ENCODE measurements at places on chromosomes 4 and X. TPM values are rescaled to one million over a fixed set of nuclear protein-coding genes. Genes with fewer than 3 reads are reported as not detected.

GRCh38 chr4:81954271-81954670 is 419.5 kb downstream of the HNRNPD start:
- H3K4me3 ChIP-seq: no peak overlapping the region
- H3K27ac ChIP-seq: no peak overlapping the region
- DNase-seq: no peak
- H3K4me1 ChIP-seq: no peaks in the 10 kb centered on the region
- no peaks in the 10 kb centered on the region for H3K27me3 ChIP-seq
- no peaks in the 10 kb centered on the region for H3K36me3 ChIP-seq

- H3K4me1 ChIP-seq: no peaks in the 10 kb centered on the region
- DNase-seq: no peak
- H3K27me3 ChIP-seq: peaks cover 8% of the 10 kb centered on the region
- no peak overlapping the region for H3K4me3 ChIP-seq
- no peaks in the 10 kb centered on the region for H3K36me3 ChIP-seq
Observed at GRCh38 chrX:101787934-101788333, 128.3 kb upstream of the ARMCX2 start.

DNA sequence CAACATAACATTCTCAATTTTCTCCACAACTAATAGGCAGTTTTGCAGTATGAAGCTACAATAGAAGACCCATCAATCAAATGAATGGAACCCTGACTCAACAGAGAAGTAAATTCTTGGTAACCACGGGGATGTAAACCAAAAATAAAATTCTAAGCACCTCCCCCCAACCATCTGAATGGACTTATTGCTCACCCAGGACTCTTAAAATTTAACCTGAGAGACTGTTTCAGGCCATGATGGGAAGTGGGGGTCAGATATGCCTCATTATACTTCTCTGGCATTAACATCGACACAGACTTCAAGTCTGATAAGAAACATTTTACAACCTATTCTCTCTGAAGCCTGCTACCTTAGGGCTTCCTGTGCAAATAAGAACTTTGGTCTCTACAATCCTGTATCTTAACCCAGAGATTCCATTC is 620.9 kb downstream of the TLL1 start:
- no peaks in the 10 kb centered on the region for H3K36me3 ChIP-seq
- no peaks in the 10 kb centered on the region for H3K4me1 ChIP-seq
- no peak overlapping the region for H3K4me3 ChIP-seq
- H3K27me3 ChIP-seq: no peaks in the 10 kb centered on the region

DNA sequence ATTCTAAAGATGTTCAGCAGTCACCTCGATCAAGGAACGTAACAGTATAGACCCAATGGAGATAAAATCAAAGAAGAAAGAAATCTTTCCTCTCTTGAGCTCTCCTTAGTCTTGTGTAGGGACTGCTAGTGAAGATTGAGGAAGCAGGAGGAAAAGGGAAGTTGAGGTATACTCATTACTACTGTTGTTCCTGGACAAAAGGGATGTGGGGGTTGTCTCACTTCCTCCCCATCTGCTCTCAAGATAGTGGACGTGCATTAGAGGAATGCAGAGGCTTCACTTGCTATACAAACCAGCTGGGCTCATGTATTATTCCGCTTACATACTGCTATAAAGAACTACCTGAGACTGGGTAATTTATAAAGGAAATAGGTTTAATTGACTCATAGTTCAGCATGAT is 208.9 kb upstream of the ARHGEF9 start:
- H3K4me1 ChIP-seq: no peaks in the 10 kb centered on the region
- H3K27ac ChIP-seq: no peak overlapping the region
- H3K27me3 ChIP-seq: no peaks in the 10 kb centered on the region
- H3K4me3 ChIP-seq: no peak overlapping the region

Gene TRAM1L1
- total RNA-seq: 5.6 TPM

- no peaks in the 10 kb centered on the region for H3K36me3 ChIP-seq
- no peak overlapping the region for H3K27ac ChIP-seq
- H3K4me1 ChIP-seq: peaks cover 12% of the 10 kb centered on the region
- no peaks in the 10 kb centered on the region for H3K27me3 ChIP-seq
- DNase-seq: no peak
Observed at GRCh38 chr4:6684656-6685055, 9.0 kb upstream of the S100P start.

Gene RNF175
- total RNA-seq: 1.2 TPM

Gene SYP
- total RNA-seq: 1.2 TPM

DNA sequence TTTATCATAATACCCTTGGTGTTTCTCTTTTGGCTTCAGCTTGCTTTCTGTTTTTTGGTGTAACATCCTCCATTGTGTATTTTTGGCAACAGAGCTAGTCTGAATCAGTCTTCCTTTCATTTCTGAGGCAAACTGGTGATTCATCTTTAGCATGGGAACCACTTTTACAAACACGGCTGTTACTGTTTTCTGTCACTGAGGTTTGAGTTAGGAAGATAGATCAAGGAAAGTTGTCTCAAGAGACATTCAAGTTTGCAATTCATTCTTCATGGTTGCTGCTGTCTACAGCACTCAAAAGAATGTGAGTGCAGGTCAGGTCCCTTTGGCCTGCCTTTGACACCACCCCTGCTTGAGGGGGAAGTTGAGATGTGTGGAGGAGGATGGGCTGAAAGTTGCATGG is 36.3 kb downstream of the IL21 start:
- H3K36me3 ChIP-seq: no peaks in the 10 kb centered on the region
- H3K27me3 ChIP-seq: no peaks in the 10 kb centered on the region
